Small intestine (tissue), 16 donors: ENCODE measurements at places on chromosomes 12 and 14.
A peak's percentile ranks its signal among the peaks of the same experiment; 100 is the strongest.

DNA sequence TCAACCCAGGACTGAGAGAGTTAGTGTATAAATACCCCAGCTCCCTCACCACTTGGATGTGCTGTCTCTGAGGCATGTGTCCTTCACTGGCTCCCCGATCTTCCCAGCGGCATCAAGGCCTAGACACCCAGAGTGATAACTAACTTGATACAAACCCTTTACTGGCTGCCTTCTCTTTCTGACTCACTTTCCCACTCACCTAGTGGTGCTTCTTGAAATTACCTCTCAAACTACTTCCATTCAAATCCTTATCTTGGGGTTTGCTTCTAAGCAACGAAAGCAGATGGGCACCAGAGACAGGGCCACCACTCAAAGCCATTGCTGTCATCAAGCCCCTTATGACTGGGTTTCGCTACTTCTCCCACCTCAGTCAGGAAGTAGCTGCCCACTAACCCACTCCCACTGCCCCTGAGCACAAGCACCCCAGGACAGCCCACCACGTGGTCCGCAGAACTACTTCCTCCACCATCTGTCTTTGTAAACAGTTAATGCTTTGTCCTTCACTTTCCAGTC lies 17.2 kb downstream of the ZFP36L1 start:
- no peak for DNase-seq

GRCh38 chr12:47189728-47190127 lies 110.0 kb upstream of the AMIGO2 start:
- DNase-seq, result no peak

DNA sequence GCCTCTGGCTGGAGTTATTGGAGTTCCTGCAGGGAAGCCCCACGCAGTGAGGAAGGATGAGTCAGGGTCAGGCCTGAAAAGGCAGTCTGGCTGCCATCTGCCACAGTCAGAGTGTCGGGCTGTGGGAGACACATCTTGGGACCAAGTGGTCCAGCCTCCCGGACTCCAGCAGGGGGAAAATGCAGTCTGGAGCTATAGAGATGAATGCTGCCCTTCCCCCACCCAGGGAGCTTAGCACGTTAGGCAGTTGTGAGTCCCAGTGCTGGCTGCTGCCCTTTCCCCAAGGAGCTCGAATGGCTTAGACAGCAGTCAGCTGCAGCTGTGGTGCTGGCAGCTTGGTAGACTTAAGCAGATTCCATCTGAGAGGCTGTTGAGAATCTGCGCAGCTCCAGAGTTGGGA lies 8.2 kb upstream of the NTS start:
- no peak for DNase-seq

GRCh38 chr12:102995372-102995771 lies 37.9 kb downstream of the ASCL1 start:
- DNase-seq, result no peak

DNA sequence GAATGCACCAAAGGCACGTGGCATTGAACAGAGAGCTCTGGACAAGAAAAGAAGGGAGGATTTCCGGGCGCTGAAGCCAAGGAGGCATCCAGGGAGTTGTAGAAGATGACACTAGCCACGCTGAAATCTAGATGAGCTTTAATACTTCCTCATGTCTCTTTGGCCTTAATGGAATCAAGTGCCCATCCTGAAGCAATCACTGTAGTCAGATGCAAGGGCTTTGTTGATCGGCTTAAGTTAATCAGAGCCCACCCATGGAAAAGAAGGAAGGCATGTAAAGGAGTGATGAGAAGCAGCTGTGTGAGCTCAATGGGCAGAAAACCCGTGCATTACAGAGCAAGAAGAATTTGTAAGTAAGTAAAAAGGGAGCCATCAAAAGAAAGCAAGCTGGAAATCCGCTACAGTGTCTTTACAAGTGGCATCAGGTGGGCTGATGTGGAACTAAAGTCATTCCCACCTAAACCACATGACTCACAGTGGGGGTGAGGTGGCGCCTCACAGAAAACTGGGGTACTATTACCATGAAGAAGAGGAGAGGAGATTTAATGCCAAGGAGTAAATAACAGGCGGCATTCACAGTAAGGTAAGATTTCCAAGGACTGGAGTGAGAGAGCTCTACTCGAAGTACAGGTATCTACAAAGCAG lies 48.4 kb downstream of the NDUFA12 start:
- DNase-seq, result no peak

DNA sequence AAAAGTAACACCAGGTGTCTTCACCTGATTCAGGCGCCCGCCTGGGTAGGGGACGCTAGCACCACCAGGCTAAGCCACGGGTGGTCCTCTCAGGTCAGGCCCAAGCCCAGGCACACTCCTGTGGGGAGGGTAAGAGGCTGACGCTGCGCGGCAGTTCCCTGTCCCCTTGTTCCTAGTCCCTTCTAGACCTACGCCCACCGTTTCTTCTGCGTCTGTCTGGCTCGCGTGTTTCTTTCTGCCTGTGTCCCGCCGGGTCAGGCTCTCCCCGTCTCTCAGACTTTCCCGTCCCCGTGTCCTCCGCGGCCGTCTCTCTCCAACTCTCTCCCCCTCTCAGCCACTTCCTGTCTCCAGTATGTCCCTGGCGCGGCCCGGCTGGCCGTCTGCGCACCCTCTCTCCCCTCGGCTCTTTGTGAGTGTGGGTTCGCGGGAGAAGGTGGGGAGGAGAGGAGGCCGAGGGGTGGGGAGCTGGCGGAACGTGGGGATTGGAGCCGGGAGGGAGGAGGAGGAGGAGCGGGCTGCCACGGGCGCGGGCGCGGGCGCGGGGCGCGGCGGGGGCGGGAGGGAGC lies 3.1 kb upstream of the TNS2 start:
- no peak for DNase-seq

- peak; percentile 55 for DNase-seq
These were observed 12.4 kb downstream of the ITGA7 start for GRCh38 chr12:55695349-55695748.

DNA sequence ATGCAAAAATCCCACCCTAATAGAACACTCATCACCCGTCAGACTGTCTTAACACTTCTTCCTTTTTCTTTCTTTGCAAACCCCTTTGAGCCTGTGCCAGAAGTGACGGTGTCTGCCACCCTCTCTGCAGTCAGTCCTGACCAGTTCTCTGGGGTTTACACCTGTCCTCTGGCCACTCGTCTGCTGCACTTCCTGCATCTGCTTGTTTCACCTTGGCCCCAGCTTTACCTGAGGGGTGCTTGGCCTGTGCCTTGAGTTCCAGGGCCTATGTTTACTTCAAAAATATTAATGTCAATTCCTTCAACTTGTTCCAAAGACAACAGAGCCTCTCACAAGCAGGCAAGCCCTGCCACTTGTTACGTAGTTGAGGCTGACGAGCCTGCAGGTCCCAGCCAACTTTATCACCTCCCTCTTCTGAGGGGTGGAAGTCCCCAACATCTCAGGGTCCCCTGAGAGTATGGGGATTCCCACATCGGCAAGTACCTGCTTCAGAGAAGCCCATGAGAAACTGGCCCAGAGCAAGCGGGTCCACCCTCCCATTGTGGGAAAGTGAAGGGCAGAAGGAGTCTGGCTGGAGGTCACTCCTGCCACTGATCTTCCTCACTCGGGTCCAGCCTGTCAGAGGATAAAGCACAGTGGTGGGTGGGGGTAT lies 205.4 kb downstream of the DAD1 start:
- no peak for DNase-seq

GRCh38 chr14:71487941-71488340 lies 444.3 kb upstream of the RGS6 start:
- no peak for DNase-seq

DNA sequence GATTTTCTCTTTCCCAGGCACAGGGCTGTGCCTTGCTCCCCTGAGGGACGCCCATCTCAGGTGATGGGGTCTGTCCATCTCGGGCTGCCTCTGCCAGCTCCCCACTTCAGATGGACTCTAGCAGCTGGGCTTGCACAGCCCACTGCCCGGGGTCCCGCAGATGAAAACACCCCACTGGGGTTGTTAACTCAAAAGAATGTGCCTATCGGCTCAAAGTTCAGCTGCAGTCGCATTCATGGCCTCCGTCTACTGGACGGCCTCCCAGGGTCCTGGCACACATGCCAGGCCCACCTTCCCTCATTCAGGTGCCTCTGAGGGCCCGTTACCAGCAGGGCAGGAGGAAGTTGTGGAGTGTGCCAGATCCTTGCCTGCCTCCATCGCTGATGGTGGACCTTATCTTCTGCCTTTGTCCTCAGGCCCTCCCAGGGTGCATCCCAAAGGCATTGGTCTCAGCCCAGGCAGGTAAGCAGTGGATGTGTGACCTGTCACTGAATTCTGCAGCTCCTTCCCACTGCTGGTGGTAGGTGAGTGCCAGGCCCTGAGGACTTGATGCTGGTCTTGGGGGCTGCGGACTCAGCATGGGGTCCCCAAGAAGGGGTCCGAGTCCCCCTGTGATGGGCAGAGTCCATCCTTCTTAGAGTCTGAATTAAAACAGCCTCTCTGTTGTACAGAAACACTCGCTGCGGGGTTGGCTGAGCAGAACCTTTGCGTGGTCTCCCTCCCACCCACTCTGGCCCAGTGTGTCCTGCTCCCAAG lies 324.6 kb upstream of the DIO3 start:
- no peak for DNase-seq

DNA sequence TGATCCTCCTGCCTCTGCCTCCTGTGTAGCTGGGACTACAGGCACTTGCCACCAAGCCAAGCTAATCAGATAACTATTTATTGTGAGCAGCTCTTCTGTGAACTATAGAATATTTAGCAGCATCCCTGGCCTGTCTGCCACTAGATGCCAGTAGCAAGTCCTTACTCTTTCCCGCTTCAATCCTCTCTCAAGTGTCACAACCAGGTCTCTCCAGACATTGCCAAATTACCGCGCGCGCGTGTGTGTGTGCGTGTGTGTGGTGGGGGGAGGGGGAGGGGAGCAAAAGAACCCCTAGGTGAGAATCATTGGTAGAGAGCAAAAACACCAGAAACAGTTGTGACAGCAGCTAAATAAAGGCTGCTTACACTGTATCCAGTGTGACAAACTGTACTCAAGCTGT lies 49.9 kb downstream of the PPP2R5E start:
- no peak for DNase-seq

DNA sequence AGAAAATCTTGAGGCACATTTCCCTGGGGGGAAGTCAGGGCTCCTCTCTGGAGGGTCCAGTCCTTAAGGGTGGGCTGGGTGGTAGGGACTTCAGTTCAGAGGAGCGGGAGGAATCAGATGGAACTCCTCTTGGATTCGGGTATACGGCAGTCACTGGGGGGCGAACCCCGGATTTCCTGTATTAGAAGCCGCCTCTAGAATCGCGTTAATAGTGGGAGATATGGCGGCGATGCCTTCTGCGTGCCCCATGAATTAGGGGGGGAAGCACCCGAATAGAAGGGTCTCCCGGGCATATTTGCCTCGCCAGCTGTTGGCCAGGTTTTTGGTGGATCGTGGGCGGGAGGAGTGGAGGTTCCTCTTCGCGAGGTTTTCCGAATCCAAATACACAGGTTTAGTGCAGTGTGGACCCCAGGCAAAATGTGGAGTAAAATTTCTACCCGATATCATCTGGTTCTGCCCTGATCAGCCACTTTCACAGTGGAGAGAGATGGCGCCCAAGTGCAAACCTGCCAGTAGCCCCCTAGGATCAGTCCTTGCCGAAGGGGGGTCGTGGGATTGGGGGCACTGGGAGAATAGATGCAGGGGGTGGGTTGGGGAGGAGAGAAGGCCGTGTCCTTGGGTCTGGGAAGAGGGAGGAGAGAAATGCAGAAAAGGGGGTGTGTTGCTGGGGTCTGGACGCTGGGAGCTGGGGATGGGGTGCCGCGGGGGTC lies 628 bp downstream of the MEG3 start:
- DNase-seq, result no peak

DNA sequence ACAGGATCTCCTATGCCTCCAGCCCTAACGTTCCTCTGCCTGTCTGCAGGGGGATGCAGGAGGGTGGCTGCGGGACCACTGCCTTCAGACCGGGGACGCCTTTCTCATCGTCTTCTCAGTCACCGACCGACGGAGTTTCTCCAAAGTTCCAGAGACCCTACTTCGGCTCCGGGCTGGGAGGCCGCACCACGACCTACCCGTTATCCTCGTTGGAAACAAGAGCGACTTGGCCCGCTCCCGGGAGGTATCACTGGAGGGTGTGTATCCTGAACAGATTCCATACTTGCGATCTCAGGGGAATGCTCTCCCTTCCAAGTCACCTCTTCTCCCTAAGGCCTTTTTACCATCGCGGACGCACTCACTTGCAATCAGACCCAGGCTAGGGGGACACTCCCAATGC lies 3.0 kb downstream of the REM2 start:
- DNase-seq, result no peak

GRCh38 chr14:90407230-90407629 lies 10.4 kb downstream of the CALM1 start:
- DNase-seq, result no peak

DNA sequence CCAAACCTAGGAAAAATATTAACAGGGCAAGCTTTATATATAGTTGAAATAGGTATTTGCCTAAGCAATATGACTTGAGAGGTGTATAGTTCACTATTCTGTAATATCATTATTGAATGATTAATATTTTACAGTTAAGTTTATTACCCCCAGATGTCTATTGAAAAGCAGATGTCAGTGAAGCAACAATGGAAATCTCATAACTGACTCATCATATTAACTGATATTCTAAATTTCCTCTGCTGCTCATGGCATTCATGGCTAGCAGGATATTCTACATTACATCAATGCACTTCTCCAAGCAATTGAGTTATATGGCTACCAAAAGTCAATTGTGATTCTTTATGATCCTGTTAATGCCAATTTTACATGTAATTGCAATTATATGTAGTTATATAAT lies 9.7 kb upstream of the MAGOHB start:
- DNase-seq, result no peak

- no peak for DNase-seq
These were observed 185.3 kb upstream of the CCDC196 start for GRCh38 chr14:66300886-66301285.

DNA sequence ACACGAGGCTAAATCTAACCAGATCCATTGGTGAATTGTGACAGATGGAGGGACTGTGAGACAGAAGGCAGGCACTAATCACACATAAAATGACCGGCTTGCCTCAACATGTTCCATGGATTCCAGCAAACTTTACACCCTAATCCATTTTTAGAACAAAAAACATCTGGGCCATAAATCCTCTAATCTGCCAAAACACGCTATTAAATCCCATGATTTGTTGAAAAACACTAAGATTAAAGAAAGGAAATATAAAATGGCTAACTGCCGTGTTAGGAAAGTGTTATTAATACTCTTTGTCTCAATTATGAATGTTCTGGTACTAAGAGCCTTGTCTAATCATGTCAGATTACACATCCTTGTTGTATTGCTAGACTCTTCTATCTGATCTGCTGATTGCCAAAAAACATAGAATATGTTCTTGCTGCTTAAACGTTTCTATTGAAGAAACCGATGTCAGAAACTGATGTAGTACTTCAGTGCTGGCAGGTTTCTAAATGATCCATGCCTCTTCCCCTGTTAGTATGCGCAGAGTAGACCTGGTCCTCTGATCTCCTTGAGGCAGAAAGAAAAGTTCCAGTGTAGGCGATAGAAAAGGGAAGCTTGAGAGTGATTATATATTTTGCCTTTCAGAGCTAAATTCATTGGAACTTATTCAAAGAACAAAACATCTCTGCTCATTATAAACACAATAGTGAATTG lies 384.9 kb downstream of the SOX5 start:
- no peak for DNase-seq

GRCh38 chr14:67943947-67944346 lies 124.4 kb downstream of the RAD51B start:
- peak; percentile 75 for DNase-seq

- DNase-seq, result no peak
These were observed 386.7 kb downstream of the DAD1 start for GRCh38 chr14:22202313-22202712.

GRCh38 chr14:67837011-67837624 lies 17.5 kb downstream of the RAD51B start:
- DNase-seq, result peak; percentile 79

- DNase-seq, result no peak
These were observed 22.7 kb upstream of the PRIMA1 start for GRCh38 chr14:93811020-93811419.

GRCh38 chr12:49543914-49544815 lies 5.3 kb downstream of the KCNH3 start:
- DNase-seq, result no peak
